ENCODE measurements at places on chromosomes 13 and 19.

DNA sequence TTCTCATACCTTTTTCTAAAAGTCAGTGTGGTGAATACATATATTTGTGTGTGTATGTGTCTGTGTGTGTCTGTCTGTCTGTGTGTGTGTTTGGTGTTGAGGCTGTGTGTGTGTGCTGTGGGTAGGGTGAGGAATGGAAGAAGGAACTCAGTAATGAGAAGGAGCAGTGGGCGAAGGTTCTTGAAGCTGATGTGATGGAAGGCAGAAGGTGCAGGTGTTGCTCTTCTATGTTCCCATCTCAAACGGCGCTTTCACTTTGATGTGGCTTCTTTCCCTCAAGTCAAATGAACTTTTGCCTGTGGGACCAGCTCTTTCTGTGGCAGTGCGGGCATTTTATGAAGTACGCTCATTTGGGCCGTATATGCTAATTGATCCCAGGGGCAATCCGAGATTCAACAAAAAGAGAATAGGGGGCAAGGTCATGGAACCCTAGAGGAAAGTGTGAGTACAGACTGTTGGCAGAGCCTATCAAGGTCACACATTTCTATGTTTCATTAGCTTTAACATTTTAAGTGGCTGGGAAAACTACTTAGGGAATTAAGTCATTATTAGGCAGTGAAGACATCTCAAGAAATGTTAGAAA is 15.2 kb downstream of the BIVM start:
- no peak for DNase-seq

DNA sequence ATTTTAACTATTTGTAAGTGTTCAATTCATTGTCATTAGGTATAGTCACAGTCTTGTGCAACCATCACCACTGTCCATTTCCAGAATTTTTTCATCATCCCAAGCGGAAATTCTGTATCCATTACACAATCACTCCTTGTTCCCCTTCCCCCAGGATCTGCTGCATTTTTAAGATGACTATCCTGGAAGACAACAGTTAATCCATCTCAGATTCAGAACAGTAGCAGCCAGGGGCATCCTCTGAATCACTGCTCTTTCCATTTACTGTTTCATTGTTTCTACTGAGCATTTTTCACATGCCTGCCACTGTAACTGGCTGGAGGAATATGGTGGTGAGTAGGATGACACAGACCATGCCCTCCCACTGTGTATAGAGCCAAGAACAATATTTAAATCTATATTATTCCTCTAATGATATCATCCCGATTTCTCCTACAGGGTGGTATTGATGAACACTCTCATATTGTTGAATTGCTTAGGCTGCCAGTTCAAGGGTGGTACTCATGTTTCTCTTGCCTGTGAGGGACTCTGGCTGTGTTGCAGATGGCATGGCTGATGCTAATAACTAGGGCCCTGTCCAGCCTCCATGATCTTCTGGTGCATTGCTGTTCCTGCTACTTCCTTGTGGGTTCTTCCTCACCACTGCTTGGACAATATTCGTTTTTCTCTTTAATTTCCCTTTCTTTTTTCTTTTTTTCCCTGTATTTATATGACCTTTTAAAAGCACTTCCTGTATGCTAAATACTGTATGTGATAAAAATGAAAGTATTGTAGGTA is 59.0 kb downstream of the WDFY2 start:
- DNase-seq = no peak

- DNase-seq = no peak
Measured at GRCh38 chr19:39428283-39429112, 7.3 kb downstream of the RPS16 start.

GRCh38 chr13:48370815-48371214 is 42.1 kb downstream of the LPAR6 start:
- no peak for DNase-seq

- no peak for DNase-seq
Measured at GRCh38 chr13:44972956-44973581, 16.2 kb downstream of the NUFIP1 start.

DNA sequence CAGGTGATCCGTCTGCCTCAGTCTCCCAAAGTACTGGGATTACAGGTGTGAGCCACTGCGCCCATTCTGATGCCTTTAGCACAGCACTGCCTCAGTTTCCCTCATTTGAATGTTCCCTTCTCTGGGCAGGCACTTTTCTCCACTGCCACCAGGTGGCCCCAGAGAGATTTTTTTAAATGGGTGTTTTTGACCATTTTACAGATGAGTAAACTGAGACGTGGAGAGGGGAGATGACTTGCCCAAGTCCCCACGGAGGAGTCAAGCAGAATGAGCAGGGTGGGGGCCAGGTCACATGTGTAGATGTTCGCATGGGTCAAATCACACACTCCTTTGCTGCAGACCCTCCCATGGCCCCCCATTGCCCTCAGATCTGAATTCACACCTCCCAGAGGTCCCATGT is 3.2 kb upstream of the PDE4C start:
- DNase-seq = no peak

DNA sequence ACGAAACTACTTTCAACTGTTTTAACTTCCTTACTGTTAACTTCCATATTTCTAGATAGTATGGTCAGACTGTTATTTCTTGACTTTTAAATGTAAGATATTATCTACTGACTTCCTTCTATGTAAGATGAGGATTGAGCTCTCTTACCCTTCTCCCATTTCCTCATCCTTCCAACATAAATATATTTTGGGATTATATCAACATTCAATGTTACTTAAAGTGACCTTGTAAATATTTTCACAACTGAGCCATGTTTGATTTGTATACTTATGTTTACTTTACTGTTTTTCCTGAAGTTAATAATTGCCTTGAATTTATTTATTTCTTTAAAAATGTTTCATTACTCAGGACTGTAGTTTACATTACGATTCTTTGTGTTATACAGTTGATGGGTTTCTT is 148.7 kb downstream of the ZIC5 start:
- DNase-seq = no peak

GRCh38 chr13:23987331-23987894 is 90.1 kb upstream of the C1QTNF9B start:
- DNase-seq = no peak

- no peak for DNase-seq
Measured at GRCh38 chr13:112443995-112444311, 67.8 kb downstream of the SPACA7 start.

GRCh38 chr19:18859676-18860301 is 28.0 kb downstream of the UPF1 start:
- DNase-seq = no peak
